ENCODE measurements at places on chromosomes 13 and 19. TPM values are rescaled to one million over a fixed set of nuclear protein-coding genes. Genes with fewer than 3 reads are reported as not detected.

XPO4 gene
- 14.4 TPM for total RNA-seq

TRPM4 gene
- total RNA-seq = 10.5 TPM

MEIS3 gene
- 3.8 TPM for total RNA-seq

TMEM38A gene
- 6.0 TPM for total RNA-seq

ZNF880 gene
- total RNA-seq = 12.7 TPM

KCTD15 gene
- 26.2 TPM for total RNA-seq

TEKTIP1 gene
- not detected for total RNA-seq

NANOS3 gene
- total RNA-seq = not detected
